ENCODE measurements at places on chromosomes 1 and 21.

- no peak for DNase-seq
Measured at GRCh38 chr1:89273324-89273778, 691 bp upstream of the GBP5 start.

DNA sequence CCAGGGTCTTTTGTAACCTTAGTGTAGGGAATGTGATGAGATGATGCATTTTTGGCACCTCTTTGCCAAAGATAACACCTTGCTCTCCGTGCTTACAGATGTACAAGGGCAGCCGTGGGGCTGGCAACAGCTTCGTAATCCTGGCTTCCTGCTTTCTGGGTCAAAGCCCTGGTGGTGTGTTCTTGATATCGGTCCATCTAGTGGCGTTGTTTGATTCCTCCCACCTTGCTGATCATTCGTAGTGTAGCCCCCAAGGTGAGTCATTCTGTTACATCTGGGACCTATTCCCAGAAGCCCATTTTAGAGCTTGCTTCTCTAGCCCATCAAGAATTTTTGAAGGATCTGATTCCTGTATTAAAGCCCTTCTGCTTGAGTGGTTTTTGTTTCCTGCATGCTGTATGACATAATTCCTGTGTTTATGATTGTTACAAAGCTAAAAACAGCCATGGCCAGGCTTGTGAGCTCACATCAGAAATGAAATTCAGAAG, 7.0 kb upstream of the CCT8 start:
- DNase-seq: no peak

DNA sequence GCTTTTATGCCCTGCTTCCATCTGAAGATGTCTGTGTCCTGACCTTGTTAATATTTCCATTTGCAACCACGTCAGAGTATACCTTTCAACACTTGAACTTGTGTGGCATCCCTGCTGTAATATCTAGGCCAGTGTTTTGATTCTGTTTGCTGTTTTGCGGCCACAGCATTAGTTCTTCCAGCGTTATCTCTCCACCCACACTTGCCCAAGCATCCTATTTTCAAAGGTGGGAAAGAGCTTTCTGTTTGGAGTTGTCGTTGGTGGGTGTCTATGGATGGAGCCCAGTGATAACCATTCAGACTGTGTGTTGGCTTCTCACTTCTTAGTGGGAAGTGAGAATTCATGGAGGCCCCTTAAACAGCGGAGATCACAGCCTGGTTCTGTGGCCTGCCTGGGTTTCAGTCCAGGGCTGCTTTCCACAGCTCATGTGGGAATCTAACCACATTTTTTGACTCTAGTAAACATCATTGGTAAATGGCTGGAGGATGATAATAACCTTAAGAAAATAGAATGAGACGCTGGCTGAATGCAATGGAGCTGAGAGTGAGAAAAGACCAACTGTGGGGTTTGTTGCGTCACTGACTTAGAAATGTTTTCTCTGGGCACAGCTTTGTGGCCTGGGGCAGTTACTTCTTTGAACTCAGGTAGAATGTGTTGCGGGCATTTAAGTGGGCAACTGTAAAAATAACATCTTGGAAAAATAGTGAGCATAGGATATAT, 7.6 kb downstream of the TENT5C start:
- no peak for DNase-seq

DNA sequence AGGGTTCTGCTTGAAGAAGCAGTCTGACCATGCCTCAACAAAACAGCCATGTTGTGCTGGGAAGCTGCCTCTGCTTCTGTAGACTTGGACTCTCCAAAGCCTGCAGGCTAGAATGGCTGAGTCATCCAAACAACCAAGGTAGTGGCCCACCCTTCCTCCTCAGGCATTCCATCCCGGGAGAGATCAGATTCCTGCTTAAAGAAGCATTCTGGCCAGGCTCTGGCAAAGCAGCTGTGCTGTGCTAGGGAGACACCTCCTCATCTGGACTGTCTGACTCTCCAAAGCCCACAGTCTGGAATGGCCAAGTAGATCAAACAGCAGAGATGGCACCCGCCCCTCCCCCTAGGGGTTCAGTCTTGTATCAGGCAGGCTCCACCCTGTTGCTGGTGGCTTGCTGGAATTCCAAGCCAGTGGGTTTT, 38.3 kb upstream of the F3 start:
- DNase-seq: no peak

- no peak for DNase-seq
Measured at GRCh38 chr1:210535761-210536160, 207.1 kb downstream of the HHAT start.

DNA sequence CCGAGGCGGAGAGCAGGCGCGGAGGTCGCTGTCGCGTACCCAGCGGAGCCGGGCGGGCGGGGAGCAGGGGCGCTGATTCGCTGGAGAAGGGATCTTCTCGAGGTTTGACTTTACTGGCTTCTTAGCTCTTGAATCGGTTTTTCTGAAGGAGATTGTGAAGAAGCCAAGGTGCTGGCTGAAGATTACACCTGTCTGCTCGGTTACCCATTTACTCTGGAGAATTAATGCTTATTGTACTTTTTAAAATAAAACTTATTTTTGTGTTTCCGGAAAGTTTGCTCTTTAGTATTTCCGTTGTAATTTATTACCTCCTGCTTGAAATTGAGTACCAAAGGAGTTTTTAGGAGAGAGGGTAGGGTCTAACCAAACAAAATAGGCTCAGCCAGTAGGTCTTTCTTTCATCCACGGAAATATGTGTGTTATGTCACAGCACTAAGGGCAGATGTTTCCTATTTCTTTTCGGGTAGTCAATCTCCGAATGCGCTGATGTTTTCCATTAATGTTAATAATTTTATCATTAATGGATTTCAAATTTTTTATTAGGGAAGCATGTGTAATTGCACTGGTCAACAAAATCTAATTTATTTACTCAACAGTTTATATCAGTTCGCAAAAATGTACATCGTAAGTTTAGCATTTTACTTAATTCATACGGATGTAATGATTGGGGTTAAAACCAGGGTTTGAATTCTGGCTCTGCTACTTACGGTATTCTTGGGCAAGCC, 510 bp upstream of the GNG5 start:
- DNase-seq: no peak

- DNase-seq: no peak
Measured at GRCh38 chr1:6137758-6138157, 42.4 kb downstream of the CHD5 start.

DNA sequence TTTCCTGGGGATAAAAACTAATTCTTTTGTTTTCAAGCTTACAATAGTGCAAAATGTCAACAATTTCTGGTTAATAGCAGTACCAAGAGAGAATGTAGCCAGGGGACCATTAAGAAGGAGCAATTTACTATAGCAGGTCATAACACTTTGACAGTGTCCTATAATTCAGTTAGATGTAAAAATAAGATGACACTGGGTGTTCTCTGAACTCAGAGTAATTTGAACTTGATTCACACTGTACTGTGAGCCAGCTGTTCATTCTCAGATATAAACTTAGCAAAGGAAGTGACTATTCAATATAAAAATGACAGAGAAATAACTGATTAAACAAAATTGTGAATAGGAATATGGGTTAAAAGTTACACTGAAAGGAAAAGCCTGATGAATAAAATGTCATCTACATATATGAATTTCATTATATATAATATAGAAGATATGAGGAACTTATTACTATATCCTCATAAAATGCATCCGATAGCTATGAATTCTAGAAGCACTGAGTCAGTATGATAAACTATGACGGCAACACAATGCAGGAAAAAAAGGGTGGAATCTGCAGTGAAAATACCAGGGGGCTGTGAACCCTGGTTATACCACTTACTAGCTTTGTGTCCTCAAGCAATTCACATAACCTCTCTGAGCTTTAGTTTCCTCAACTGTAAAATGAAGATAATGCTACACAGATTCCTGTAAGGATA, 135.9 kb downstream of the ACBD6 start:
- no peak for DNase-seq

DNA sequence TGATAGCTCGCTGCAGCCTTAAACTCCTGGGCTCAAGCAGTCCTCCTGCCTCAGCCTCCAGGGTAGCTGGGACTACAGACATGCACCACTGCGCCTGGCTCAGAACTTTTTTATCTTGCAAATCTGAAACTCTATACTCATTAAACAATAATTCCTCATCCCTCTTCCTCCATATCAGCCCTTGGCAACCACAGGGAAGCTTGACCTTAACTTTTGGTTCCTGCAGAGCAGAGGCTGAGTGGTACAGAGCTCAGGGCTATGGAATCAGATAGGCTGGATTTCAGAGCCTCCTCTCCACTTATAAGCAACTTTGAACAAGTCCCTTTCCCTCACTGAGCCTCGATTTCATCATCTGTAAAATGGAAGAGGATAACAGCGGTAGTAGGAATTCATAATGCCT, 47.4 kb downstream of the ECE1 start:
- no peak for DNase-seq

- no peak for DNase-seq
Measured at GRCh38 chr1:55542901-55543504, 327.8 kb upstream of the USP24 start.

DNA sequence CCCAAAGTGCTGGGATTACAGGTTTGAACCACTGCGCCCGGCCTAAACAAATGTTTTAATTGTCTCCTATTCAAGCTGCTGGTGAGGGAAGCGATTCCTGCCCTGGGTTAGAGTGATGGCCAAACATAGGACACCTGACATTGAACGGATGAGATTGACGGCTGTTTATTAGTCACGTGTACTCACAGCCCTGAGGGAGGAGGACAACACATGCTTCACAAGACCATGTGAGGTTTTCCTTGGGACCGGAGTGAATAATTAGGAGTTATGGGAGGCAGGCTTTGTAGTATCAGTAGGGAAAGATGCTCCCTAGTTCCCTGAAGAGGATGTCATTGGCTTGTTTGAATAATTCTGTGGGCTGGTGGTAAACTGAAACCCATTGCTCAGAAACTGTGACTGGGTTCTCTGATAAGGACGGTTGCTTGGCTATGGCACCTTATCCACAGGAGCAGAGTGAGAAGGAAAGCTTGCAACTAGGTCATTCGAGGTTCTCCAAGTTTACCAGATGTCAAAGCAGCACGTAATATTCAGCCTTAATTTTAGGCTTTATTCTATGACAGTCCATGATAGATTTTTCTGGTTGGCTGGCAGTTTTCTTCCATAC, 245.8 kb downstream of the PLA2G4A start:
- DNase-seq: no peak

DNA sequence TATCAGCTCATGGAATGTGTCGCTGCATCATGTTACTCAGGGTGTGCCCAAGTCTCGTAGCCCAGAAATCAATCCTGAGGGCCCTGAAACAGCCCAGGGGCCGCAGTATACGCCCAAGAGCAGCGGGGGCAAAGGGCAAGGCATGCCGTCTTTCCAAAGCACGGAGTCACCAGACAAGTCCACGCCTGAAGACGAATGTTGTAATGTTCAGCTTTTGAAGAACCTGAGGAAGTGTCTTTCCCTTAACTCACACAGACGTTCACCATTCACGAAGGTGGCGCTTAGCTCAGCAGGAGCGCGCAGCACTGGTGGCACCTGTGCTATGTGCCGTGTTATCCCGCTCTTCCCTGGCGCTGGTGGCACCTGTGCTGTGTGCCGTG, 18.8 kb upstream of the PWP2 start:
- no peak for DNase-seq

DNA sequence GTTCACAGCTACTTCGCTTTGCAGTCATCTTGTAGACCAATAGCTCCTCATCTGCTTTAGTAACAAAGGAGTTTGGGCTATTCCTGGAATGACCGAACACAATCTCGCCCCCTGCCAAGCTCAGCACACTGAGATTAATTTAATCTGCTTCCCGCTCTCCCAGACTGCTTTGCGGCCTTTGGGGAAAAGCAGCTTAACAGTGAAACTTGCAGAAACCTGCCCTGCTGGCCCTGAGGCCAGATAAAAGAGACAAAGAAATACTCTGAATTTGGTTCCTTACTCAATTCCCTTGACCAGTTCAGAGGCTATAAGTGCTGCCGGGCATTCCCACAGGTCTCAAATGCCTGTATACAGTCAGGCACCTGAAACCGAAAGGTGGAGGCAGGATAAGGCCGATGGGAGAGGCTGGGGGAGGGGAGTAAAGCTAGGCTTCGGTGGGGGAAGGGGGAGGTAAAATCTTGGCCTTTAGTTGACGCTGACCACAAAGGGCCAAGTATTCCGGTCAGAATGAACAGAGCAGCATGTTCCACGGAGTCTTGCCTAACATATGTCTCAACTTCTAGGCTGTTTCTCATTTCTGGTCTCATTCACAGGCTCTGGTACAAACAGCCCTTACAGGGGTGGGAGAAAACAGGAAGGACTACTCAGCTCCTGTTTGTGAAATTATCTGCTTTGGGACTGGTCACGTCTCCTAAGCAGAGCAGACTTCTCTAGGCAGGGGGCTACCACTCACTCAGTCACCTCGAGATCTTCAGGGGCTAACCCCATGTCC, 17.7 kb upstream of the A3GALT2 start:
- no peak for DNase-seq

Data from DMS153 (cell line).